ENCODE measurements at places on chromosomes 6 and 20.

DNA sequence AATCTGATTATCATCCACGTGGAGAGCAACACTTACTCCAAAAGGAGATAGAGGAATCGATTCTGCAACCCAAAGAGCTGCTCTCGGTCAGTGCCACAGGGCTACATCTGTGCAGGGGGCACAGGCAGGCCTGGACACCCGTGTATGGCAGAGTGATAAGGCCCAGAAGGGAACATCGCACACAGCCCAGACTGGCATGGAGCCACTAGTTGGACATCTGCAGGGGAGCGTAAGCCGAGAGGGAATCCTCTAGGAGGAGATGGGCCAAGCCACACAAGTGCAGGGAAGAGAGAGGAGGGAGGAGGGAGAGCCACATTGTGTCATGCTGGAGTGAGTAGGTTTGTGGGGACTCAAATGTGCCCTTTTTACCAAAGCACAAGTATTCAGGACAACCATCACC is 50.4 kb upstream of the ENTPD6 start:
- no peak for DNase-seq

- DNase-seq, result no peak
Observed at GRCh38 chr6:81906041-81906440, 153.6 kb upstream of the TENT5A start.

GRCh38 chr6:72955666-72956065 is 269.6 kb downstream of the KHDC1L start:
- DNase-seq, result no peak

- no peak for DNase-seq
Observed at GRCh38 chr20:704726-705125, 29.1 kb upstream of the SCRT2 start.

DNA sequence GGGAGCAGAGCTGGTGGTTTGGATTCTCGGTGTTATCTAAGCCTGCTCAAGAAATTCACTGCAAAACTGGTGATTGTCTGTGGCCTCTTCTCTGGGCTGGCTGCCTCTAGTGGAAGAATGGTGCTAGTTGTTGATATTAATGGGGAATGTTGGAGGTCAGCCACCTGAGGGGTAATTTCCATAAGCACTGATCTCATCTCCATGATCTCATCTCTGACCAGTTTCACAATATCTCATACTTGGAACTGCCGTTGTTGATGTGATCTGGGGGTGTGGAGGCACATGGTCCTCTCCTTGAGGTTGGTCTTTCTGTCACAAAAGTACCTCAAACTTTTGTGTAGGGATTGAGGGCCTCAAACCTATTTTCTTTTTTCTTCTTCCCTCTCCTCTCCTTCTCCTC is 102.6 kb downstream of the CD109 start:
- no peak for DNase-seq

- no peak for DNase-seq
Observed at GRCh38 chr6:154995254-154996015, at the start of gene TIAM2. TSS of gene TIAM2 (plus strand) at chr6:154995315. CDS start at chr6:155129224, 133,909 bp downstream.

DNA sequence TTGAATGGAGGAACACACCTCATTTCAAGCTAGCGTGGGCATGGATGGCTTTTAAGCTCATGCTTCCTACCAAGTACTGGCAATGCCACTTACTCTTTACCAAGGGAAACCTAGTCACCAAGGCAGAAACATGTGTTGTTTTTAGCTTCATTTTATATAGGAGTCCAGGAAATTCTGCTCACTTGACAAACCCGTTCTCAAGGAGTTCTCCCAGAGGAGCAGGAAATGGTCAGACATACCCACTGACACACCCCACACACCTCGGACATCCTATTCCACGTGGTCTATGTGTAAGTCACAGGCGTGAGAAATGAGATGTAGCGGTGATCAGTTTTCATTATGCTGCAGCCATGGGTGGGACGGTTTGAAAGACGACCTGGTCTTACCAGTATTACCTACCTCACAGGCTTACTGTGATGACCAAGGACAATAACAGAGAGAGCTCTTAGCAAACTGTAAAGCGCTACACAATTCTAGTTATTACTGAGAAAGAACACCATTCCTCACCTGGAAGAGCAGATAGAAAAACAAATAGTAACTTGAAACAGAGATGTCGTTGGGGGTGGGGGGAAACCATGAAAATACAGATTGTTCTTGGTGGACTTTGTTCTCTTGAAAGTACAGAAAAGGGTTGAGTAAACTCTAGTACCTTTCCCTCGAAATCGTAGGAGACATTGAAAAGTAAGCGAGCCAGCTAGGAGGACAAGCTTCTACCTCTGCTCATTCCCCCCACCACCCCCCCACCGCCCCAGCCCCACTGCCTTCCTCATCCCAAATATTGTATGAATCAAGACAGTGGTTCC is 1.7 kb downstream of the CNKSR3 start:
- no peak for DNase-seq

GRCh38 chr20:37388831-37389230 is 42.9 kb downstream of the SRC start:
- DNase-seq, result no peak

DNA sequence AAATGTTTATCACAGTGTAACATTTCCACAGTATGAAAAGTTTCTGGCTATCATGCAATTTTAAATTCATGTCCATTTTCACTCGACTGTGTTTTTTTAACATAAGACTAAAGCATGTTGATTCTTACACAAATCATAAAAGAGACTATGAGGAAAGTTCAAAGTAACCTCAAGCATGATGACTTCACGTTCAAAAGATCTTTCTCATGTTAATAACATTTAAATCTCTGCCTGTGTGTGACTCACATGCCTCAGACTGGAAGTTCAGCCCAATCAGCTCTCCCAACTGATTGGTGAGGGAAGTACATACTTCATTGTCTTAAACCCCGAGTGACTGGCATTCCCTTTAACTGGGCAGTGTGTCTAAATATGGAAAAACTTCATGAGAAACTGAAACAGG is 37.4 kb downstream of the ATXN1 start:
- DNase-seq, result no peak

DNA sequence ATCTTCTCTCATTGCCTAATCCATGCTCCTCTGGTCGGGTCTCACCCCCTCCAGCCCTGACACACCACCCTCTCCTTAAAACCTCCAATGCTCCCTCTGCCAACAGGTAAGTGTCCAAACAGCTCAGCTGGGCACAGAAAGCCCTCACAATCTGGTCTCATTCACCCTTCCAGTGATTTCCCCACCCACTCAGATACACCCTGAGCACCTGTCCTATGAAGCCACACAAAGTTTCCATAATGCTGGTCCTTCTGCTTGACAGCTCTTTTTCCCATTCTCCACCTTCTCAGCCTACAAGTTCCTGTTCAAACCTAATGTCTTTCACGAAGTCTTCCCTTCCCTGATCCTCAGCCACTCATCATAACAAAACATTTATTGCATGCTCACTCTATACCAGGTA is 70.1 kb upstream of the MRPS10 start:
- DNase-seq, result no peak

DNA sequence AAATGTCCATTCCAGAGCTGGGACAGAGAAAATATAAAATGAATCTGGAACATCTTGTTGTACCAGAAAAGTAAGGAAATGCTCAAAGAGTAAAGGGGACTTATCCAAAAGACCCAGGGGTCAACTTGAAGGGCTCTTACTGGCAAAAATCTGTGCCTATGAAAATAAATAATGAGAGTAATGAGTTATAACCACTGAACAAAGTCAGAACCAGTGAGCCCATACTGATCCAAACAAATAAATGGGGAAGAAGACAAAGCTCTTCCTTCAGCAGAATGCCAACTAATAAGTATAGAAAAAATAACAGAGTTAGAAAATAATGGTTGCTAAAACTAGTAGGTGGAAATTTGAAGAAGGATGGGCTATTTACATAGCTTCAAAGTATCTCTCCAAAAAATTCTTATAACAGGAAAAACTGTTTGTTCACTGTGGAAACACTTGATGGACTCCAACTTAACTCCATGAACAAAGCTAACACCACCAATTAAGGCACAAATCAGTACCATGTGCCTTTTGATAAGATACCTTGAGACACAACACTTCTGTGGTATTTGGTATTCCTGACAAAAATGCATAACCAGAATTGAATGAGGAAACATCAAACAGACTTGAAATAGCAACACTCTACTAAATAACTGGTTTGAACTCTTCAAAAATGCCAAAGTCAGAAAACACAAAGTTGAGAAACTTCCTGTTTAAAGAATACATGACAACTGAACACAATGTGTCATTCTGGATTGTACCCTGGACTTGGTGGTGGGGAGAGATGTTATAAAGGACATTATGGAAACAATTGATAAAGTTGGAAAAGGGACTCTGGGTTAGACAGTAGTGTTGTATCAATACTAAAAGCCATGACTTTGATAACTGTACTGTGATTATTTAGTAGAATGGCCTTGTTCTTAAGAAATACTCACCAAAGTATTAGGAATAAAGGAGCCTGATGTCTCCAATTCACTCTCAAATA is 197.5 kb downstream of the ISM1 start:
- DNase-seq, result no peak

GRCh38 chr6:71090217-71090616 is 133.4 kb upstream of the B3GAT2 start:
- no peak for DNase-seq

DNA sequence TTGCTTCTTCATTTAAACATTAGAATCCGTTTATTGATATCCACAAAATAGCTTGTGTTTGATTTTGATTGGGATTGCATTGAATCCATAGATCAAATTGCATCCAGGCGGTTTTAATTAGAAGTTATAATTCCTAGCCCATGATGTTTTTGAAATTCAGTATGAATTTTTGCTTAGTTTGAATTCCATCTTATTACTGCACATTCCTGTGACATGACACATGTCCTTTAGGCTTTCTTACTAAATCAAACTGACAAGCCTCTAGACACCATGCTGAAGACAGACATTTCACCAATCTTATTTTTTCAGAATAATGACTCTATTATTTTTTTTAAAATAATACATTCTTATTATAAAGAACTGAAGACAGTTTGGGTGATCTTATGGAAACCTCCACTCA is 21.4 kb upstream of the PI16 start:
- DNase-seq, result no peak

DNA sequence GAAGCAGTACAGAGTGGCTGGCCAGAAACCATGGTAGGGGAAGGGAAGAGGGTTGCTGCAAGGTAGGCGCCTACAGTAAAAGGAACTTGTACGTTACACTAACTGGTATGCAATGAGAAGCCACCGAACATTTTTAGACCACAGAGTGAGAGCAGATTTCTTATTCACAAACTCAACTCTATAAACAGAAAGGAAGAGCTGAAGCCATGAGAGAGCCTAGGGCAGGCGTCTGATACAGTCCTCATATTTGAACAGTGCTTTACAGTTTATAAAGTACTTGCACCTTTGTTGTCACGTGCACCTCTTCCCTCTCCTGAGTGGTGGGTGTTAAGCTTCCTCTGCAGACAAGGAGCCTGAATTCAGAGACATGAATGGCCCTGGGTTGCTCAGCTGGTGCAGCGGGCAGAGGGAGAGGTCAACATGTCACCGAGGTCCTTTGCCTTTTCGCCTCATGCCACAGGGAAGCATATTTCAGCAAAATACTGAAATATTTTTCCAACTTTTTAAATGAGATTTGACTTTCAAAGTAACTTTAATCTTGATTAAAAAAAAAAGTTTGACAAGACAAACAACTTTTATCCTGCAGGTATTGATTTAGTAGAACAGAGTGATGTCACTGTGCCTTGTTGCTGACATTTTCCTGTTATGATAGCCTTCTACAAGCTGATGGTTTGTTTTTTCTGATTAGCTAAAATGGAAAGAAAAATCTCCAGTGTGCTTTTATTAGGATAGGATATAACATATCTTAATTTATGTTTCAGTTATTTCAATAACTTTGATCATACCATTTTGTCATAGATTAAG is 23.8 kb downstream of the UST start:
- DNase-seq, result no peak

Measured in NCI-H187 (cell line).